ENCODE measurements at places on chromosomes 7 and 10.

- no peak for DNase-seq
Measured at GRCh38 chr7:100122568-100122967, 3.1 kb downstream of the CNPY4 start.

GRCh38 chr7:89773611-89774010 lies 380.7 kb upstream of the STEAP1 start:
- no peak for DNase-seq

DNA sequence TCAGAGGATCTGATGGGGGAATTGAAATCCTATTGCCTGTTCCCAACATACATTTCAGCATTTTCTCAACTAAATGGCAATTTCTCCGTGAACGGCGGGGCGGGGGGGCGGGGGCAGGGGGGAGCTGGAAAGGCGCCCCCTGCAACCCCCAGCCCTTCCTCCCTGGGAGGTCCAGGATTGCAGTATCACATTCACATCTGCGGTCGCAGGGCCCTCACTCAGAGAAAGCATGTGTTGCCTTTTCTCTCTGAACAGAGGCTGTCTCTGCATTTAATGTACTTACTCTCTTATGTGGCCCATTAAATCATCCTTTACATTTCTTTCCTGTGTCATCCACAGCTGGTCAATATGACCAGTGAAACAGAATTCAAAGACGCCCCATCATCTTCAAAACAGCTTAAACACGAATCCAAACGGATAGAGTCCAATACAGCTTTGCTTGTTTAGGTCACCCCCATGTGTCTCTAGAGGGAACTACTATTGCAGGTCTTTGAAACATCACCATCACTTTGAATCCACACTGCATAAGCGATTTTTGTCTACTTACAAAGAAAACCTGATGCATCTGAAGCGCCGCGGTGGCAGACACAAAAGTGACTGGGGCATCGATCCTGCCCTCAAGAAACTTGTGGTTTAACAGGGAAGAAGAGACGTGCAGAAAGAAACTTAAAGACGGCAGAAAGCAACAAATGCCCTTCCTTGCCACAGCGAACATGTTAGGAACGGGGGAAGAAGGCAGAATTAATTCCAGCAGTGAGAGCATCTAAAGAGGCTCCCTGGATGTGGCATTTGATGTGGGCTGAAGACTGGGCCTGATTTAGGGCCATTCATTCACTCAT lies 17.0 kb upstream of the ECHDC3 start:
- DNase-seq, result peak; percentile 83

DNA sequence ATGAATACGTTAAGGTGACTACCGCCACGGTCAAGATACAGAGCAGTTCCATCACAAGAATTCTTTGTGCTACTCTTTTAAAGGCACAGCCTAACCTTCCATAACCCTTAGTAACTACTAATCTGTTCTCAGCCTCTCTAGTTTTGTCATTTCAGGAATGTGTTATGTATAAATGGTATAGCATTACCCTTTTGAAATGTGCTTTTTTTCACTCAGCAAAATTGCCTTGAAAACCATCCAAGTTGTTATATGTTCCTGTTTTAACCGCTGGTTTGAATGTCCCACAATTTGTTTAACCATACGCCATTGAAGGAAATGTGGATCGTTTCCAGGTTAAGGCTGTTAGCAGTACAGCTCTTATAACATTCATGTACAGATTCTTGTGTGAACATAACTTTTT lies 32.0 kb downstream of the WAC start:
- no peak for DNase-seq

- DNase-seq, result peak; percentile 74
Measured at GRCh38 chr10:124142960-124143359, 49.6 kb upstream of the CHST15 start.

- peak; percentile 67 for DNase-seq
Measured at GRCh38 chr10:132388891-132389432, 8.0 kb upstream of the PWWP2B start.

GRCh38 chr10:50544857-50545429 lies 78.8 kb downstream of the SGMS1 start:
- DNase-seq, result no peak

DNA sequence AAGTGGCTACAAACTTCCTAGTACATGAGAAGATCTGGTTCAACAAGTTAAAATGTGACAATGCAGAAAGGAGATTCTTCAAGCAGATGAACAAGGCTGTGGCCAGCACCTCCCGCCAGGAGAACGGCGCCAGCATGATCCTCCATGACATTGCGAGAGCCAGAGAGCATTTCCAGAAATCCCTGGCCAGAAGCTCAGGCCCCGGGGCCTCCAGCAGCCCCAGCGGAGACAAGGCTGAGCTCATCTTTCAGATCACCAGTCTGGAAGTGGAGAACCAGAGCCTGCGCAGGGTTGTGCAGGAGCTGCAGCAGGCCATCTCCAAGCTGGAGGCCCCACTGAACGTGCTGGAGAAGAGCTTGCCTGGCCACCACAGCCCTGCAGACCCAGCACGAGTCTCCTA lies 40.1 kb upstream of the ZNF273 start:
- DNase-seq, result no peak

DNA sequence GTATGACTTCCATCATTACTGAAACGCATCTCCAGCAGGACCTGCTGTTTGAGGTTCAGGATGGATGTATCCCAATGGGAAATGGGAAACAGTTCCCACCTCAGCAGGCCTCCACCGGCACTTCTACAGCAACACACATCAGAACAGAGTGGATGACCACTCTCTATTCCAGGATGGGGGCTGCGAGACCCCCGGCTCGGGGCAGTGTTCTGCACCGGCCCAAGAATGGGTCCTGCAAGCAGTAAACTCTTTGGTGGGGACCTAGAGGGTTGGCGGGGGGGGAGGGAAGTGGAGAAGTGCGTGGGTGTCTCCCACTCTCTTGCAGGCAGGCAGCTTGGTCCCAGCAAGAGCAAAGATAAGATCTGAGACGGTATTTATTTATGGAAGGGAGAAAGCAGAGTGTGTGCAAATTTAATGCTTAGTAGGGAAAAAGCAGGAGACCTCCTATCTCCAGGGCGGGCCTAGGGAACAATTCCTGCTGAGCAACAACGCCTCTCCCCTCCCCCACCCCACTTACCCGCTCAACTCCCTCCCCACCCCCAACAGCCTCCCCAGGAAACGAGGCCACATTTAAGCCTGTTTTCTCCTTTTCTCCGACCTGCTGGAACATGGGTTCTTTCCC lies 4.0 kb downstream of the SFMBT2 start:
- no peak for DNase-seq

DNA sequence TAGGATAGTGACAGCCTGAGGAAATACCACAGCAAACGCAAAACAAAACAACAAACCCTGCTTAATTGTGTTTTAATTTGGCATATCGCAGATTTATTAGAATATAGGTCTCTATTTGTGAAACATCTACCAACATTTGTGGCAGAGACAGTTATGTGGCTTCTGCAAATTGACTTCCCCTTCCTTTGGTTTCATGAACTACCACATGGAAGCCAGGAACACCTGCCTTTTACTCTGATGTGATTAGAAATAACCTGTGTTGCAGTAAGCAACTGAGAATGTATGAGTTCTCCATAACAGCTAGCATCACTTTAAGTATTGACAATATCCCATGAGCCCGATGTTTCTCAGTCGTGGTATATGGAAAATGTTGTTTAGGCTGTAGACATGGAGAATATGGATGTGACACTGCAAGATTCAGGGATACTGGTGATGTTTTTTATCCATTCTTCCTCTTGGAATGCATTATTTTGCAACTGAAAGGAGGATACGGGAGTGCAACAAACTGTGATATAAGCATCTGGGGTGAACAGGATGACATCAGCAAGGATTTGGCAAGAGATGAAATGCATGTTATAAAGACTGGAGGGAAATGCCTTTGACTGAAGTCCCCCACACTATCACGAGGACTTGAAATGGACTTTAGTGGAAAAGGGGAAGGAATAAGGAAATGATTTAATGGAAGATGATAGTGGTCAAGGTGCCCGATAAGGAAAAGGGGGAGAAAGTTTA lies 95.9 kb downstream of the CUBN start:
- peak; percentile 73 for DNase-seq

DNA sequence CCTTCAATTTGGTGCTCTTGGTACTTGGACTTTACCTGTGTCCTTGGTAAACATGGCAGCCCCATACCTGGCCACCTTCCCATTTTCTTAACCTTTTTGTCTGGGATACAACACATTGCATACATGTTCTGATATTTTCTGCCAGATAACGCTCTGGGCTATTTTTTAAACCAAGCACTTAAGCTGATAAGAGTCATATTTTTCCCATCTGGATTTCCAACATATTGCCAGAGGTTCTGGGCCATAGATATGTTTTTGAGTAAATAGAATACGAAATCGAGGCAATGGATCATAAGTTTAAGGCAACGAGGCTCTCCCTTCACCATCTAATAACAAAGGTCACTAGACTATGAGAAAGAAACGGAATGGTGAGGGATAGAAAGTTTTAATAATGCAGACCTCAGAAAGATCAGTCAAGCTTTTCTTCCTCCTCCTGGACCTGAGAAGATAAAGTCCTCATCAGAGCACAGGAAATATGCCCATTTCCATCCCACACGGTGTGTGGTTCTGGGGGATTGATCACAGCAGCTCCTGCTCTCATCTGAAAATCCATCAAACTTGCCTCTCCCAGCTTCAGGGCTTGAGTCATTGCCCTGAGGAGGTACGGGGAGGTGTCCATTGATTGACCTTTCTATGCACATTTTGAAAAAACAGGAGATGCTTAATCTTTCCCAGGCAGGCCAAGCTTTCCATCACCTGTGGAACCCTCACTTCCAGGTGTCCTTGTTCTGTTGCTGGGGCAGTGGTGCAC lies 257.2 kb downstream of the GFRA1 start:
- no peak for DNase-seq

DNA sequence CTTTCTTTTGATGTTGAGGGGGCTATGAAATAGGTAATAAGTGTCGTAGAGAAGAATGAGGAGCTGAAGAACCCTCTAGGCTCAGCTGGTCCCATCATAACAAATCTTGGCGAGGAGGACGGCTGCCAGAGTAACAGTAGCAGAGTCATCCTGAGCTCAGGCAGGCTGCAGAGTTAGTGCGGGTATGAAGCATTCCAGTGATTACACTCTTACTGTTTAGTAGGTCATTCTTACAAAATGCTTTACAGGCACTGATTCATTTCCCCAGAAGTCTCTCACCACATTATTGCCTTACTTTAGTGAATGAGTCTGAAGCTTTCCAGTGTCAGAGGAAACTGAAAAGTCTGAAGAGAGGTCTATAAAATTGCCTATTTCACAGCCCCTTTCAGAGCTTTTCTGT lies 43.9 kb upstream of the GPR158 start:
- no peak for DNase-seq

DNA sequence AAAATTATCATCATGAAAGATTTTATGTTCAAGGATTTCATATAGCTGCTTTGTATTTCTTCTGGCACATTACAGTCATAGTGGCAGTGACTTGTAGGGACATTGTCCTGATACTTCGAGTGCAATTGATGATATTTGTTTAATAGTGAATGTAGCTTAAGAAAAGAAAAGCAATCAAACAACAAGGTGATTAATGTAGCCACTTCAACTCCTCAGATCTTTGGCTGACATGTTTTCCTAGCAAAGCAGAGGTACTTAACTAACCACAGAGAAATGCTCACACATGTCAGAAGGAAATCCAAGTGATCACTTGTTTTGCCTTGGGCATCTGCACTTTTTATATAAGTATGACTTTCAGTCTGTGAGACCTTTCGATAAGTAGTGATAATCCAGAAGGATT lies 470.3 kb downstream of the AUTS2 start:
- DNase-seq, result no peak

DNA sequence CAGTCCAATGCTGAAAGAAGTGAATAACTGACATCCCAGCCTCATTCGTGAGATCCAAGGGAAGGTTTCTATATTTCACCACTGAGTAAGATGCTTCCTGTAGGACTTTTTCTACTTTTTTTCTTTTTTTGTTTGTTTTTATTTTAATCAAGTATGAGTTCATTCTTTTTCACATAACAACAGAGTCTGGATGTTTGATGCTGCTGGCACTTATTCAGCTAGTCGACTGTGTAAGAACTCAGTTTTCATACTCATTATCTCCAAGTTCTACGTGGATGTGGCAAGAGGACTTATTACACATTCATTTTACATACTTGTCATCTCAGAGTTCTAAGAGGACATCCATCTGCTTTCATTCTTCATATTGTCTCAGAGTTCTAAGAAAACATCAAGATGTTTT lies 86.9 kb downstream of the CPXM2 start:
- DNase-seq, result no peak

DNA sequence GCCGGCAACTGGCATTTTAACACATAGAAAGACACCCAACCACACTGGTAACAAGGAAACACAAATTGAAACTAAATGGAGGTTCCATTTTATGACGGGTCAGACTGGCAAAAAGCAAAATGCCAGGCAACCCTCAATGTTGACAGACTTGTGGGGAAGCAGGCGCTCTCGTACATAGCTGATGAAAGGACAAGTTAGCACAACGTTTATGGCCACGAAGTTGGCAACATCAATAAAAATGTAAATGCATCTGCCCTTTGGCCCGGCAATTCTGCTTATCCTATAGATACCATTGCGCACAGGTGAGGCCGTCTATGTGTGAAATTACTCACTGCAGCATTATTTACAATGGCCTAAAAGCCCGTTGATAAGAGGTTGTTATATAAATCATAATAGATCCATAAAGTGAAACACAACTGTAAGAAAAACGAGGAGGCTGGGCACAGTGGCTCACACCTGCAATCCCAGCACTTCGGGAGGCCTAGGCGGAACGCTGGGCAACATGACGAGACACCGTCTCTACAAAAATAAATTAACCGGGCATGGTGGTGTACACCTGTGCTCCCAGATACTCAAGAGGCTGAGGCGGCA lies 39.8 kb downstream of the FOXL3 start:
- DNase-seq, result no peak

DNA sequence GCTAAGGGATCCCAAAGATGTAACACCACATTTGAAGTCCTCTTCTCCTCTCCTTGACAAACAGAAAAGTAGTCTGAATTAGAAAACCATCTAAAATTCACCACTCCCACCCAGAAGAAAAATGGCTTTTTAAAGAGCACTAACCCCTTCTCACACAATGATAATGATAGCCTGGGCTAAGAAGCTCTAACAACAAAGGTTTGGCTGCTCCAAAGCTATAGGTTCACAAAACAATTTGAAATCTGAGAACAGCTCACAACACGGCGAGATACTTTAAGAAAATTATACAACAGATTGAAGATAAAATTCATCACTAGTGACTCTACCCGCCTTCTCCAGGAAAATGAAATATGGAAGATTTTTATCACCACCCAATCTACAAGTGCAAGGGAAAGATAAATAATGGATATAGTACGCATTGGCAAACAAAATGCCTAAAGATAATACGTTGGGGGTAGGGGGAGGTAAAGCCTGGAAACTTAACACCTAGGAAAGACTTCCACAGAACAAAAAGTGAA lies 7.4 kb downstream of the ITGB1 start:
- DNase-seq, result no peak
